ENCODE measurements at places on chromosomes 16 and 17.

- no peak for DNase-seq
Measured at GRCh38 chr17:3635474-3636153, 436 bp downstream of the SHPK start.

DNA sequence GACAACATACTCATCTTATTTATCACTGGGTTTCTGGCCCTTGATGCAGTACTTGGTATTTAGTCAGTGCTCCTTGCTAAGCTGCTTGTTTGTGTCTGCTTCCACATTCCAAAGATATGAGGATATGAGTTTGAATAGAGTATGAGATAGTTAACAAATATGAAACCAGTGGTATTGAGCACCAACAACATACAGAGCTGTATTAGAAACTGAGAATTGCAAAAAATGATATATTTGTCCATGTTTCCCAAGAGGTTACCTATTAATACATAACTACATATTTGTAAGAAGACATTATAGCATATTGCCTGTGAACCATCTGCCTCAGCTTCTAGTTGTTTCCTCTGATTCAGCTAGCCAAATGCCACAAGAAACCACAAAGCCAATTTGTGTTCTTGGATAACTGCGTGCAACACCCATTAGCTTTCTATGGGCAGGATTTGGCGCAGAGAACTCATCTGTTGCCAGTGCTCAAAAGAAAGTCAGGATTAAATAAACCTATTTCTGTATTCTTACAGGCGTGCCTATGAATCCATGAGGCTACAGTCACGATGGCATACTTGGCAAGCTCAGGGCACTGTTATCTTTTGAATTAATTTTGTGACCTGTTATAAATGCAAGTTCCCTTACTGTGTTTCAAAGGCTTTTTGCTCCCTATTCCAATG lies 194.4 kb downstream of the MAP2K6 start:
- no peak for DNase-seq

GRCh38 chr17:2481760-2482159 lies 29.9 kb downstream of the METTL16 start:
- no peak for DNase-seq

DNA sequence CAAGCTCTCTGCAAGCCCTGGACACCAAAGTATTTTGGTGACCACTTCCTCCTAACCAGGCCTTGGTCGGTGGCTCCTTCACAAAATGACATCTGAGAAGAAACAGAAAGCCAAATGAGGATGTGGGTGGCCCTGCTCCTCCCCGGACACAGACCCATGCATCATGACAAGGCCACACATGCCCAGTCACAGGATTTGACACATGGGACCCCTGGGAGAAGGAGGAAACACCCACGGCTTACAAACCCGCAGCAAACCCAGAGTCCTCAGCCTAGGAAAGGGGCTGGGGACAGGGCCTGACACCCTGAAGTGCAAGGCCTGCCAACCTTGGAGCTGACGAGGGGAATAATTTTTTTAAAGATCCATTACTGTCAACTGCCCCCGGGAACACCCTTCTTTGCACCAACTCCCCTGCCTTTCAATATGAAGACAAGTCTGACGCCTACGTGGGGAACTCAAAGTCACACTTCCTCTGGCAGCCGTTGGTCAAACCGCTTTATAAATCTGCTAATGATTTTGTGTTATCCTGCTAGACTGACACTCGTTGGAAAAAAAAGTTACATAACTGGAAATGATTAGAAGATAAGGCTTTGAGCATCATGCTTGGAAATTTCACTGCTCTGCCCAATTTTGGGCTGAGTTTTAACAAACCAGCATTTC lies 41.3 kb downstream of the GAS7 start:
- no peak for DNase-seq

DNA sequence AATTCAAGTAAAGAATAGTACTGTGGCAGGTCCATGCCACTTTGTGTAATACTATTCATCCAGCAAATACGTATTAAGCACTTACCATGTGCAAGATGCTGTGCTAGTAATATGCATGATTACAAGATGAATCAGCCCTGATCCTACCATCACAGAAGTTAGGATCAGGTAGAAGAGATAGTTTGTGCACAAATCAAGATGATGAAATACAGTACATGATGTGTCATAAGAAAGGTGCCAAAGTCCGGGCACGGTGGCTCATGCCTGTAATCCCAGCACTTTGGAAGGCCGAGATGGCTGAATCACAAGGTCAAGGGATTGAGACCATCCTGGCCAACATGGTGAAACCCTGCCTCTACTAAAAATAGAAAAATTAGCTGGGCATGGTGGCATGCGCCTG lies 10.9 kb downstream of the COG4 start:
- no peak for DNase-seq

- no peak for DNase-seq
Measured at GRCh38 chr17:55416470-55417052, 5.1 kb downstream of the MMD start.

DNA sequence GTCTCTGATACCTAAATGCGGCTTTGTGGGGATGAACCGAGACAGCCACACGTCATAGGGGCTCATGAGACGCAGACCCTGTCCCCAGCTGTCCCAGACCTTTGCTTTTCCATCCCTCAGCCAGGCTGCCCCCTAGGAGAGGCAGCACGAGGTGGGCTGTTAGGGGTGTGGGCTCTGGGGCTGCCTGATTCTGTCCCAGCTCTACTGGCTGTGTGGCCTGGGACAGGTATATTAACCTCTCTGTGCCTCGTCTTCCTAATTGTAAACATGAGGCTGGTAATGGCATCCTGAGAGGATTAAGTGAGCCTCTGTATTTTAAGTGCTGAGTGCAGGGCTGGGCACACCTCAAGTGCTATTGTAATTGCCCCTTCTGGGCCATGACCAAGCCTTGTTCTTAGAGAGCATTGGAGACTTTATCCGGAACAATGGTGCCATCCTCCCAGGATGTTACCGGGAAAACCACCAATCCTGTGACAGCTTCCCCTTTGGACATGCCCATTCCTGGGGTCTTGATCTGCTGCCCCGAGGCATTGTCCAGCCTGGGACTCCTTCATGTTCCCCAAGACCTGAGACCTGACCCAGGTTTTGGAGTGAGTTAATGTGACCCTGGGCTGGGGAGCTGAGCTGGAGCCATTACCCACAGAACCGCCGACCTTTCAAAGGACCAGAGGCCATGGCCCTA lies 5.1 kb downstream of the ADGRG1 start:
- DNase-seq, result no peak

DNA sequence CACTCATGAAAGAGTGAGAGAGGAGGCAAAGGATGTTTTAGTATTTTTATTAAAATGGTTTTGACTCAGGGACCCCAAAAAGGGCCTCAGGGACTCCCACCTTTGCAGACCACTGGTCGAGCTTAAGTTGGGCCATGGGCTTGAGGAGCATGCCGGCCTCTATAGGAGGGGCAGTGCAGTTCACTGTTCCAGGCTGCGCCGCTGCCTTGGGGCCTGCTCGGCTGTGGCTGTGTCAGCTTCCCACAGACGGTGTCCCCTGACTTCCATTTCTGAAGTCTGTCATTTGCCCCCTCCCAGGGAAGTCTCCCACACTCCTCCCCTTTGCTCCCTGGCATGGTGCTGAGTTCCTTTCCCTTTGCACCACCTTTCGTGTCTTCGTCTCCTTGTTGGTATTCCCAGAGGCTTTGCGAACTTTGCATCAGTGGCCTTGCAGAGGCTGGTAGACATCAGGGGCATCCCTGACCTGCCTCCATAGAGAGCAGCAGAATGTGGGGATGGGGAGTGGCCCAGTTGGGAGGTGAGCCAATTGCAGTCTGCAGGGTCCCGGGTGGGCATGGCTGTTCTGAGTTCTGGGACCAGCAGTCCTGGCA lies 17.1 kb downstream of the MPRIP start:
- no peak for DNase-seq

- DNase-seq, result no peak
Measured at GRCh38 chr16:813204-813915, 12.8 kb upstream of the GNG13 start.

GRCh38 chr16:3458852-3459361 lies 15.4 kb downstream of the NAA60 start:
- DNase-seq, result no peak

DNA sequence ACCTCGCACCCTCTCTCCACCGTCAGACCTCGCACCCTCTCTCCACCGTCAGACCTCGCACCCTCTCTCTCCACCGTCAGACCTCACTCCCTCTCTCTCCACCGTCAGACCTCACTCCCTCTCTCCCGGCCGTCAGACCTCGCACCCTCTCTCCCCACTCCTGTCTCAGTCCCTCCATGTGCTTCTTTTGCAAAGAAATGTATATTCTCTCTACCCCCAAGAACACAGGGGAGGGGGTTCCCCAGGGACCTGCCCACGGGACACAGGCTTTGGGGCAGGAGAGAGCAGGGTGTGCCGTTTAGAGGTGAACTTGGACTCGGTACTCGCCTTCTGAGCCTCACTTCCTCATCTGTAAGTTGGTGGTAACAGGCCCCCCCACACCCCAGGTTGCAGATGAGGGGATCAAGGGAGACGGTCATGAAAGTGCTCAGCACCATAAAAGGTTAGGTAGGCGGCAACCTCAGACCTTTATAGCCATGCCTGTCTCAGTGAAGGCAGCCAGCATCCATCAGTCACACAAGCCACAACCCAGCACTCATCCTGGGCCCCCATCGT lies 63.7 kb downstream of the RPH3AL start:
- DNase-seq, result no peak

DNA sequence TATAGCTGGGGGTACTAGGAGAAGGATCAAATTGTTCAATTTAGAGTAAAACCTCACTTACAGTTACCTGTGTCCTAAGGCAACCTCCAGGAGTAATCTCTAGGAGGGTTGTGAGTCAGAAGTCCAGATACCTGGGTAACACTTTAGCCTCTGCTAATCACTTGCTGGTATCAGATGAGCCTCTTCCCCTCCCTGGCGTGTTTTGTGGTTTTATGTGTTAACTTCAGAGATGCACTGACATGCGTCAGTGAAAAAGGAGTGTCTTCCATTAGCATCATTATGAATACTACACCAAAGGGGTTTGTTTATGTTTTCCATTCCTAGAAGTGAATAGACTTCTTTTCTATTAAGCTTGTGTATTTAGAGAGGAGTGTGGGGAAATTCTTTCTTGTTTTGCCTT lies 208.2 kb downstream of the FTO start:
- DNase-seq, result no peak

GRCh38 chr17:27345141-27345904 lies 51.4 kb downstream of the WSB1 start:
- no peak for DNase-seq

DNA sequence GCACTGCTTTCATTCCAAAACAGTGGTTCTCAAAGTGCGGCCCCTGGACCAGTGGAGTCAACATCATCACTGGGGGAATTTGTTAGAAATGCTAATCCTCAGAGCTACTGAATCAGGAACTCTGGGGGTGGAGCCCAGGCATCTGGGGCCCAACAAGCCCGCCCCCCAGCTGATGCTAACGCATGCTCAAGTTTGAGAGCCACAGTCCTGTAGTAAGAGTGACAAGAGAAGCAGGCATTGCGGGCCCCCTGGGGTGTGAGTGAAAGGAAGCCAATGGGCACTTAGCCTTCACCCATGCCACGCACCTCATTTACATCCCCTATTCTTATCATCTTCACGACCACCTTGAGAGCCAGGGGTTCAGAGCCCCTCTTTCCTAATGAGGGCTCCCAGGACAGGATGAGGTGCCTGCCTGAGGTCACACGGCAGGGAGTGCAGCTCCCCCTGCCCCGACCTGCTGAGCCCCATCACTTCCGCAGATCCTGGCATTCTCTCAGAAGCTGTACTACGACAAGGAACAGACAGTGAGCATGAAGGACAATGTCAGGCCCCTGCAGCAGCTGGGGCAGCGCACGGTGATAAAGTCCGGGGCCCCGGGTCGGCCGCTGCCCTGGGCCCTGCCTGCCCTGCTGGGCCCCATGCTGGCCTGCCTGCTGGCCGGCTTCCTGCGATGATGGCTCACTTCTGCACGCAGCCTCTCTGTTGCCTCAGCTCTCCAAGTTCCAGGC lies 9.1 kb downstream of the CA4 start:
- no peak for DNase-seq

- no peak for DNase-seq
Measured at GRCh38 chr17:72516772-72517399, 396.1 kb downstream of the SOX9 start.

- DNase-seq, result no peak
Measured at GRCh38 chr16:29641561-29641960, 21.5 kb upstream of the SPN start.

GRCh38 chr17:38926293-38927070 lies 1.1 kb downstream of the LASP1NB start:
- DNase-seq, result no peak

Data from 8988T (cell line).